ENCODE measurements at places on chromosomes 6 and 20.
A peak's percentile ranks its signal among the peaks of the same experiment; 100 is the strongest.

GRCh38 chr20:64196309-64196708 lies 32.1 kb downstream of the MYT1 start:
- no peak for DNase-seq

DNA sequence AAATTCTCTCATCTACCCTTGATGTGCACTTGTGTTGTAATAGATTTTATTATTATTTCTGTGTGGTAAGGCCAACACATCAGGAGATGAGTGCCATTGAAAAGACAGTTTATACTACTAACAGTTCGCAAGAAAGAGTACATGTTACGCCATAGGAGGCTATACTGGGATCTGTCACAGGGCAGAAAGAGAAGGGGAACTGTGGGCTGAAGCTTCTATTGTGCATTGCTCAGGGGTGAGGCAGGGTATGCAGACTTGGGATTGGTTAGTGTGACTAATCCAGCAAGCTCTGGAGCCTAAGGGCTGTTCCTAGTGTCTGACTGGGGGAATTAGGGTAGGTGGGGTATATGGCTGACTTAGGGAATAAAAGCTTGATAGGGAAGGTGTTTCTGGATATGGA lies 50.9 kb downstream of the GPR63 start:
- DNase-seq, result no peak

- DNase-seq, result peak; percentile 38
These were observed 11.2 kb downstream of the TRIM31 start for GRCh38 chr6:30101444-30102413.

DNA sequence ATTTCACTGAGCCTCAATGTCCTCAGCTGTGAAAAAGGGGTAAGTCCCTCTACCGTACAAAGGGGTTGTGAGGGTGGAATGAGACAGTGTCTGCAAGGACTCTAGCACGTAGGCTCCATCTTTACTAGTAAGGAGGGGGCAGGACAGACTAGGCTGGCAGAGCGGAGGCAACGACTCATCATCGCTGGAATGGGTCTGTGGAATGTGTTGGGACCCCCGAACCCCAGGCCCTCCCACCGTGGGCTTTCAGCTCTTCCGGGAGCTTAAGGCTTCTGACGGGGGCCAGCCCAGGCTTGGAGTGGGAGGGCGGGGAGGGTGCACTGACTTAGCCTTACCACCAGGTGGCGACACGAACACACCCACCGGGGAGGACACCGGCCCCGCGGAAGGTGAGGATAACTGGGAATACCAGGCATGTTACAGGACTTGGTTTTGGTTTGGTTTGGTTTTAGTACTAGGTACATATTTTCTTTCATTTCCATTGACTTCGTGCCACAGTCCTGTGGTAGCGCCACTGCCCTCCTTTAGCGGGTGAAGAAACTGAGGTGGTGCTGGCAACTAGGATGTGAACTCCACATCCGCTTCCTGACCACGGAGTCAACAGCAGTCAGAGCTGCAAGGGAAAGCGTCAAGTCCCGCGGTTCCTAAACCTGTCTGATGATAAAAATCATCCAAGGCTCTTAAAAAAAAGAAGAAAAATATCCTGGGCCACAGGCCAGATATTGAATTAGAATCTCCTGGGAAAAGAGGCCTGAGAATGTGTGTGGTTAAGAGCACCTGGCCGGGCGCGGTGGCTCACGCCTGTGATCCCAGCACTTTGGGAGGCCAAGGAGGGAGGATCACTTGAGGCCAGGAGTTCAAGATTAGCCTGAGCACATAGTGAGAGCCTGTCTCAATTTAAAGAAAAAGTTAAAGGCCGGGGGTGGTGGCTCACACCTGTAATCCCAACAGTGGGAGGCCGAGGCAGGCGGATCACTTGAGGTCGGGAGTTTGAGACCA lies 10.3 kb upstream of the TULP1 start:
- DNase-seq, result peak; percentile 50

DNA sequence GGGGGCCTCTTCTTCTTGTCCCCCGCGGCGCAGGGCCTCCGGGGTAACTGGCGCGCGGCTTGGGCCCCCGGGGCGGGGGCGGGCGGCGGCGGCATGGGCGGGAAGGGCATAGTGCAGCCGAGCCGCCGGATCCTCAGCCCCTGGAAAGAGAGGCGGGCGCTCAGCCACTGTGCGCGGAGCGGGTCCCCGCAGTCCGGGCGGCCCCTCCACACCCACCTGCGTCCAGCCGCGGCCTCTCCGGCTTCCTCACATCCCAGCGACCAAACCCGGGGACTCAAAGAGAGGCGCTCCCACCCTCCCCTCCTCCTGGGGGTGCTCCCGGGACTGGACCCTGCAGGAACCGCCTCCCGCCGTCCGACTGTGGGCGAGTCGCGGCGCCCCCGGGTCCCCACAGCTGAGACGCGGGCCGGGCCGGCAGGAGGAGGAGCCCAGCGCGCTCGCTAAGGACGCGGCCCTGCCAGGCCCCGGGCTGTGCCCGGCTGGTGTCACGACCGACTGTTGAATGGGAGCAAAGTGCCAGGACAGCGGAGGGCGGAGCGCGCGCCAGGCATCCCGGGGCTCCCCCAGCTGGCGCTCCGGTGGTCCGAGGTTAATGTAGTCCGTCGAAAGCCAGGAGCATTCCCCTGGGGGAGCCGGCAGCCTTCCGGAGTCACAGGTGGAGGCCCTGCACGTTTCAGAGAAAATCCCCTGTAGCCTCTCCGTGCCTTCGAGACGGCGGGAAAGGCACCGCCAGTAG lies at the start of gene PRR18:
Gene PRR18 (minus strand): TSS at position 360 of the 736 bp plus-strand sequence. CDS start 250 bp downstream, at position 110.
- DNase-seq, result no peak

DNA sequence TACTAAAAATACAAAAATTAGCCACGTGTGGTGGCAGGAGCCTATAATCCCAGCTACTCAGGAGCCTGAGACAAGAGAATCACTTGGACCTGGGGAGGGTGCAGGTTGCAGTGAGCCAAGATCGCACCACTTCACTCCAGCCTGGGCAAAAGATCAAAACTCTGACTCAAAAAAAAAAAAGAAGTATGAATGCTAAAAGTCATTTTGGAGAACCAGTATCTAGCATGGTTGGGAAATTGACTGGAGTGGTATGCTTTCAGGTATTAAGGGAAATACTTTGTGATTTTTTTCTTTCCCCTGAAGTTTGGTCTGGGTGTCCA lies 30.1 kb downstream of the PCMT1 start:
- DNase-seq, result no peak

DNA sequence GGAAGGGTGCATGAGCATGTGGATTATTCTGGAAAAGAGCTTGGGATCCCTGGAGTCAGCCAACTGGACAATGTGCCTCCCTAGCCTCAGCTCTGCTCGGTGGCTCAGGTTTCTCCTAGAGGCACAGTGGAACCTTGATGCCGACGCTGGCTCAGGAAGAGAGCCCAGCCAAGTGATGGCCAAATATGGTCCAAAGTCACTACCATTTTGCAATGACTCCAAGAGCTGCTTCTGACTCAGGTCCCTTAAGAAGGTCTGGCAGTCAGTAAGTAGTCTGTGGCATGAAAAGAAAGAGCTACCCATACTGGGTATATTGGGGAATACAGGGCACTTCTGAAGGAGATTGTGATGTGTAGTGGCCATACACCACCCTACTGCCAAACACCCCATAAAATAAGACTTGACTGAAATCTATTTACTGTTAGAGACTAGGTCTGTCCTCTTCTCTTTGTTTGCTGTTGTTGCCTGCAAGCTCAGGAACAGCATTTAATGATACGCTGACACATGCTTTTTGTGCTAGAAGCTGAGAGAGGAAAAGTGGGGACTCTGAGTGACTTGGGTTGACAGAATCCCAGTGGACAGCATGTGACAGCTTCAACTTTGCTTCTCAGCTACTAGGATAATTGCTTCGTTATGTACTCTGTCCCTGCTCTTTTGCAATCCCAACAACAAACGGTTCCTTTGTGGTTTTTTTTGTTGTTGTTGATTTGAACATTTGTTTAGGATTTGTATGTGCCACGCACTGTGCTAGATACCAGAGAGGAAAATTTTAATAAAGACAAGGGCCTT lies 30.3 kb upstream of the OGFRL1 start:
- no peak for DNase-seq

DNA sequence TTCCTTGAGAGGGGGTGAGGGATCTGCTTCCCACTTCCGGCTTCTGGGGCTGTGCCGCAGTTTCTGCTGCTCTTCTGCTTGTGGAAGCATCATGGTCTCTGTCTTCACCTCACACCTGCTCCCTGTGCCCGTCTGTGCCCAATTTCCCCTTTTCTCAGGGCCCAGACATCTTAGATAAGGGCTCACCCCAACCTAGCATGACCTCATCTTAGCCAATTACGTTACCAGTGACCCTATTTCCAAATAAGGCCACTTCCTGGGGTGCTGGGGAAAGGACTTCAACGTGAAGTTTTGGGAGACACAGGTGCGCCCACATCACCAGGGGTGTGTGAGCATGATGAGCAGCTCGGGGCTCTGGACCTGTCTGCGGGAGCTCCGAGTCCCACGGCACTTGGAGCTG lies 20.7 kb upstream of the RBBP8NL start:
- no peak for DNase-seq

- no peak for DNase-seq
These were observed 166.2 kb downstream of the EPM2A start for GRCh38 chr6:145569140-145569539.

DNA sequence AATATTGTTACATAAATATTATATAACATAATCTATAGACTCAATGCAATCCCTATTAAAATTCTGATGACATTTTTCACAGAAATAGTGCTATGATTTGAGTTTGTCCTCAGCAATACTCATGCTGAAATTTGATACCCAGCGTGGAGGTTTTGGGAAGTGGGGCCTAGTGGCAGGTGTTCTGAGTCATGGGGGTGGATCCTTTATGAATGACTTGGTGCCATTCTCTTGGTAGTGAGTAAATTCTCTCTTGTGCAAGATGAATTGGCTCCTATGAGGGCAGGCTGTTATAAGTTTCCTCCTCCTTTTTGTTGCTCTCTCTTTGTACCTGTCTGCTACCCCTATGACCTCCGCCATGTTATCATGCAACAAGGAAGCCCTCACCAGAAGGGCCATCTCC lies 65.8 kb downstream of the SHPRH start:
- no peak for DNase-seq

GRCh38 chr6:20538131-20538662 lies 3.9 kb downstream of the CDKAL1 start:
- no peak for DNase-seq

DNA sequence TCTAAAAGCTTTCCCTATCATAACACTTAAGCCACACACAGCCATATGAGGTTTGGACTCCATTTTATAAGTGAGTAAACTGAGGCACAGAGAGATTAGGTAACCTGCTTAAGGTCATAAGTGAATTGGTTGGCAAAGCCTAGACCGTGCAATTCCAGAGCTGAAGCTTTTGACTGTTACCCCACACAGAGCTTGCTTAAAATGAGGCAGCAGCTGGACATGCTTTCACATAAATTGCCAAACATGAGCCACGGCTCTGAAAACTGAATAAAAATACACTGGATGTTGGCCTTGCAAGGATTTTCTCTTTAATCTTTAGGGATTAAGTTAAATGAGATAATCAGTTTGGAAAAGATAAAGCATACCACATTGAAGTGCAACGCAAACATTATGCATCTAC lies 2.5 kb downstream of the RIPOR2 start:
- DNase-seq, result no peak

- no peak for DNase-seq
These were observed 10.5 kb downstream of the NT5E start for GRCh38 chr6:85460154-85460920.

GRCh38 chr6:75802366-75802765 lies 53.3 kb downstream of the MYO6 start:
- no peak for DNase-seq

GRCh38 chr6:85396159-85396808 lies 53.6 kb upstream of the NT5E start:
- DNase-seq, result no peak

DNA sequence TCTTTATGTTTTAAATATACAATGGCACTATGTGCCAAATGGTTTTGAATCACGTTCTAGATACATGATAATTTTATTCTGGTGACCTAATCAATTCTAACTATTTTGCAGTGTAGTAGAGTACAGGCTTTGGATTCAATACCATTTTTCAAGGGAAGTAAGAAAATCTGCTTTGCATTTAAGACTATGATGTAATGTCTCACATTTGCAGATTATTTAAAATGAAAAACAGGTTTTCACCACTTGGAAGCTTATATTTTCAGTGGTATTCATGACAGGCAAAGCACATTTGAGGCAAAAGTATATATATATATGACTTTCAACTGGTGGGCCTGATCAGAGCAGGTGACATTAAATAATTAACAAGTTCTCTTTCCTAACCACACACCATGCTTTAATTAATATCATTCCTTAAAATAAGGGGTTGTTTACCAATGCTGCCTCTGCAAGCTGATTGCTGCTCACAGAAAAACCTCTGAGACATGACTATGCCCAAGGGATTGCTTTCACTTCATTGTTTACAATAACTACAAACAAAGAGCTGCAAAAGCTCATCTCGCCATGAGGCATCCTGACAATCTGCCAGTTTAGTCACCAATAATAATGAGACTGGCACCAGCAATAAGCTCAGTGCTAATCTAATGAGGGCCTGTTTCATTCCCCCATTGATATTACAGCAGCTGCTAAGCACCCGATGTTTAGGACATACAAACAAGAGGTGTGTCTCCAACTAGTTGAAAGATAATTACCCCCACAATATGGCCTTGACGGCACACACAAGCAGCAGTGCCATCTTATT lies 1176.0 kb upstream of the GJE1 start:
- DNase-seq, result peak; percentile 40

GRCh38 chr6:9554806-9555205 lies 860.1 kb downstream of the TFAP2A start:
- no peak for DNase-seq

DNA sequence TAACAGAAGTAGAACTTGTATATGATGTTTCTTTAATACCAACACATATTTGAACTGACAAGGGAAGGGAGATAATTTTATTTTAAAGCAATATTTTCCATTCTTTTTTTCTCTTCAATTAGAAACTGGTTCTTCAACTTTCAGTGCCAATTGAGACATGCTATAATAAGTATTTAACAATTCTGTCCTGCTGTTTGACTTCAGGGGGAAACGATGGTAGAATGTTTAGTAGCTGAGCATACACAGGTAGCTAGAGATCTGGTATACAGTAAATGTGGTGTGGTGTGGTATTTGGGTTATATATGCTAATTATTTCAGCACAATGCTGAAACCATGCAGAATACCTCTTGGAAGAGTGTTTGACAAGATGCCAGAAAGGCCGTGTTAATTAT lies 156.9 kb downstream of the ARID1B start:
- DNase-seq, result no peak

DNA sequence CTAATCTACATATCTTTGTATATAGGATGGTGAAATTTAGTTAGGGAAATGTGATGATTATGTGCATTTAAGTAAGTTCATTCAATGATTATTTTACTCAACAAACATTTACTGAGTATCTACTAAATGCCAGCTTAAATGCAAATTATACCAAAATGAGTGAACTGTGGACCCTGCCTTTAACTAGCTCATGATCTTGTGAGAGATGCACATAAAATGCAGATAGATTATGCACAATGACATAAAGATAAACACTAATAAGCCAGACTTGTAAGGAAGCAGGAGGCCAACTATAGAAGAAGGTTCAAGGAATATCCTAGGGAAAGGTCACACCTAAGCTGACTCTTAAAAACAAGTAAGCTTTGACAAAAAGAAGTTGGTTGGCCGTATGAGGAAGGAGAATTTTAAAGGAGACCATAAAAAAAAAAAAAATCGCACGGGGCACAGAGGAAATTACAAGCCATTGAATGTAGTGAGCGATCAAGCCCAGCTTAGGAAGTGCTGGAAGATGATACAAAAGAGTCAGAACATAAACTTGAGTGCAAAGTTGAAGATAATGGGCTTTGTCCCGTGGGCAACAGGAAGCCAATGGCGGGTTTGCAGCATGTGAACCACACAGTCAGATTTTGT lies 107.9 kb downstream of the NRSN1 start:
- no peak for DNase-seq

- DNase-seq, result no peak
These were observed 24.8 kb upstream of the SPDEF start for GRCh38 chr6:34580707-34581560.

GRCh38 chr6:52995913-52996645 lies 995 bp upstream of the GSTA4 start:
- DNase-seq, result peak; percentile 85
